ENCODE measurements at places on chromosomes 4 and X.

DNA sequence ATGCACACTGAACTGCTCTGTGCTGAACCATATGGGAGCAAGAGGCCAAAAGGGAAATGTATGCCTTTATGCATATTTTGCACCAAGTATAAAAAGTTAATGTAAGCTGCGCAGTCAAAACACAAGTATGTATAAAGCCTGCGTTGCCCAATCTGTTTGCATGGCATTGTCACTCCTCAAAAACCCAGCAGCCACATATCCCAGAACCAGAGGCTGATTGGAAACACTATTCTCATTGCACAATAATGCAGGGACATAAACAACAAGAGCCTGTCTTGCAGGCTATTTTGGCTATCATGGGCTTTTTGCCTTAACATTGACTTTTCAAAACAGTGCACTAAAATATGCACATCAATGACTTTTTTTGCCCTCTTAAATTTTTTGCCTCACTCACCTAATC is 5.1 kb upstream of the ASB9 start:
- no peak for DNase-seq

DNA sequence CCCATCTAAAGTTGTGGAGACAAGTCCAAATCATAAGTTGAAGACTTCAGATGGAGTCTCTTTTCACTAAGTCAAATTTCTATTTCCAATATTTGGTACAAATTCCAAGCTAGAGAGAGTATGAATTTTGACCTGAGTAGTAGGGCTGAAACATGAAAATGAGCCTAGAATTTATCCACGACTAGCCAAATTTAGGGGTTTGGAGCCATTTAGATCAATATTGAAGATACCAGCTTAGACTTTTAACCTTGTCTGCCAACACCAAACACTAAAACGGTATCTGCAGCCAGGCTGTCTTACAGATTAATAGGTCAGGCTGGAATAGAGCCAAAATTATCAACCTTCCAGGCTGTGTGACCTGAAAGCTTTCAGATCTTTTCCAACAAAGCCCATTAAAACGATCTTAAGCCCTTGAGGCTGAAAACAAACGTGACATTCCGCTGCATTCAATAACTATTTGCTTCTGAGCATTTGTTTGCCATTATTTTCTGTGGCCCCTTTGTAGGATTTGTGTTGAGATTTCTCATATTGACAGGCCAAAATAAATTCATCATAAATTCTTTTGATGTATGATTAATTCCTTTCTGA is 268.7 kb upstream of the DKK2 start:
- DNase-seq = no peak

GRCh38 chr4:139085141-139085540 is 69.6 kb downstream of the NOCT start:
- DNase-seq = peak; percentile 29

GRCh38 chrX:71475785-71476540 is 56.9 kb upstream of the OGT start:
- DNase-seq = no peak

- DNase-seq = peak; percentile 16
These were observed 23.8 kb downstream of the VCX2 start for GRCh38 chrX:8147226-8147625.

DNA sequence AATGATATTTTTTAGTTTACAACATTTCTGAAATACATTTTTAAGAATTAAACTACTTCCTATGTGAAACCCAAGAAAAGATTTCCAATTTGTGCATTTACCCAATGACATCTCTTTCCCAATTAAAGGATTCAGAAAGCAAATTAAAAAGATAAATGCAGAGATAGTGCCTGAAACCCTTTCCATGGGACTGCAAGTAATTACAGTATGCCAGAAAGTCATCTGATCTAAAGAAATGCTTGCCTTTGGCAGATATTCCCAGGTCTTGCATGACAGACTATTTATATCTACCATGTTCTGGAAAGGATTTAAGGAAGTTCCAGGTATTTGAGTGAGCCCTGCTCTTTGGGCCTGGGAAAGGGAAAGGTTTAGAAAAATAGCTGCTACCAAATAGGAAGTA is 41.6 kb upstream of the CXorf38 start:
- no peak for DNase-seq
